NCI-H460 (cell line): ENCODE measurements at places on chromosomes 4 and X.

- no peak for DNase-seq
Observed at GRCh38 chrX:155876704-155877103, 4.4 kb upstream of the VAMP7 start.

GRCh38 chr4:148258535-148258934 is 183.7 kb downstream of the NR3C2 start:
- DNase-seq, result no peak

GRCh38 chr4:129335276-129335675 is 239.3 kb downstream of the C4orf33 start:
- DNase-seq, result no peak

DNA sequence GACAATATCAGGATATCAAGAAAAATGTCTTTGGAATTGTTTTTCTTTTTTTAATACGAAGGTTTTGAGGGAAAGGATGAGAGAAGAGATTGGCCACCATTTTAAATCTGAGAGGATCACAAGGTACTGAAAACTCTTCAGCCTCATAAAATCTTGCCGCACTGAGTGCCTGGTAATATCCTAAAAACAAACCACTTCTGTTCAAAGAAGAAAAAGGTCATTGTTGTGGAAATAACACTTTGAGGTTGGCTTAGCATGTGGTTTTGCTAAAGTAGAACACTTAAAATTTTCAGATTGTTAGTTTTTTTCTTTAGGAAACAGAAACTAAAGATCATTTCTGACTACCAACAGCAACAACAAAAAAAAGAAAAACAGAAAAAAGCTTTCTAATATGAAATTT is 1.0 kb upstream of the CLDN22 start:
- no peak for DNase-seq

GRCh38 chr4:156781852-156782251 is 189.7 kb downstream of the PDGFC start:
- DNase-seq, result peak; percentile 13

DNA sequence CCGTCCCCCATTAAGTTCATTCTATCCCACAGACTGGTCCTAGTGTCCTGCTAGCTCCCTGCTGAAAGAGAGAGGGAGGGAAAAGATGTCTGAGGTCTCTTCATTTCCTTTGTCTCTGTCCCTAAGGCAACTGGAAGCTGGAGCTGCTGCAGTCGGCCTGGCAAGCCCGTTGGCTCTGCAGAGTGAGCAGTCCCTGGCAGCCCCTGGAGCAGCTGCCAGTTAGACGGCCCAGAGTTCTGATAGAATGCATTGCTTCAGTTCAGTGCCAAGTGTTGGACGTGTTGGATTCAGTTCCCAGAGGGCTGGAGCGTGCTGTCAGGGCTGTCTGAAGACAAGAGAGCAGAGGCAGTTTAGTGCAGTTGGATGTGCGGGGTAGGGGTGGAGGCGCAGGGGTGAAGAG is 975 bp downstream of the KCNE5 start:
- DNase-seq, result no peak

- no peak for DNase-seq
Observed at GRCh38 chr4:159725571-159725970, 622.7 kb downstream of the RAPGEF2 start.

DNA sequence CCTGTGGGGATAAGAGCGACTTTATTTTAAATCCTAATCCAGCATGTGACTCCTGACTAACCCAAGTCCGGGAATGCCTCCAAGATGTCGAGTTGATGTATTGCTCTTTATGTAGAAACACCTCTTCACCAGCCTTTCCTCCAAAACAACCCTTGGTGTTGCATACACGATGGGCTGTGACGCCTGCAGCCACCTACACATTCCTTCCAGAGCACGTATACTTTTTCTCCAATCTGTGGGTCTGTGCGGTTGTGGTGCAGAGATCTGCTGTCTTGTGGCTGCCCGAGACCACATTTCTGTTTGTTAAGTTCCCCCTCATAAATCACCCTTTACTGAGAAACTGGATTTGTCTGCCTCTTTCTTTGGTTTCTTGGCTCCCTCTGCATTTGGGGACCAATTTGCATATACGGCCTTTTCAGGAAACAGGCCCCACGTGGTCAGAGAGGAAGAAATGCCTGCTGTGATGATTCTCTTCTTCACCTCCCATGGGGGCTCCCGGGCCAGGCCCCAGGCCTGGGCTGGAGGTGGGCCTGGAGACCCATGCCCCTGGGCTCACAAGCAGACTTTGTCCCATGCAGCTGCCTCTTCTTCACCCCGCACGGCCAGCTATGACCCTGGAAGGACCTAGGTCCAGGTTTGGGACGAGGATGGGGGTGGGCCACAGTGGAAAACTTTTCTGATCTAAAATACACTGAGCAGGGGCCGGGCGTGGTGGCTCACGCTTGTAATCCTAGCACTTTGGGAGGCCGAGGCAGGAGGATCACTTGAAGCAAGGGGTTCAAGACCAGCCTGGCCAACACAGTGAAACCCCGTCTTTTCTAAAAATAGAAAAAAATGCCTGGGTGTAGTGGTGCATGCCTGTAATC is 21.4 kb upstream of the AFAP1 start:
- DNase-seq, result no peak

- no peak for DNase-seq
Observed at GRCh38 chr4:111652986-111653385, 492.3 kb upstream of the FAM241A start.

GRCh38 chr4:157942017-157942416 is 230.8 kb downstream of the GASK1B start:
- no peak for DNase-seq

DNA sequence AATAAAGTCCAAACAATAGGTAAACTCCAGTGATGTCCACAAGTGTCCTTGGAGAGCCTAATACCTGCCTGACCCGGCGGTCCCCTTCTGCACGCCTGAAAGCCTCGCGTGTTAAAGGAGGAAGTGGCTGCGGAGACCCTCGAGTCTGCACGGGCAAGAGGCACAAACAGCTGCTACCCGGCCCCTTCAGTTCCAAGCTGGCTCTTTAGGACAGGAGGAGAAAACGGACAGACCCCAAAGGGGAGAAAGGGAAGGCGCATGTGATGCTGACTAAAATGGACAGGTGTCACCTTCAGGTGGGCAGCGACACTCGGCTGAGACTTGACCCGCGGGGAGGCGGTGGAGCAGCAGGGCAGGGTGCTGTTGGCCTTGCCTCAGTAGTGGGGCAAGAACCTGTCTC is 102.7 kb upstream of the TENM3 start:
- no peak for DNase-seq

DNA sequence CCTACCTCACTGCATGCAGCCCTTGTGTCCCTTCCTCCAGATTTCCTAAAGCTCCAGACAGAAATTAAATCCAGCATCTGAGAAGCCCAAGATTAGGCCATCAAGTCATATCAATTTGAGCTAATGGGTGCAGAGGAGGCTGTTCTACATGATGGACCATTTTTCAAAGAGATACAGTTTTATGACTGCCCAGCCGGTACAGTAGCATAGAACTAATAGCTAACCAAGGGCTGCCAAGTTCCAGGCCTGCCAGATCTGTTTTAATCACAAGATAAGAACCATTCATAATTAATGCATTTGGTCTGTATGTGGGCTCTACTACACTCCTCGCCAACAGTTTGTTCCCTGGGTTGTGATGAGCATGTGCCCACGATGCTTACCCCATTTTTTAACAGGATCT is 73.9 kb upstream of the PLAC1 start:
- no peak for DNase-seq

GRCh38 chr4:113675731-113676697 is 85.5 kb downstream of the CAMK2D start:
- DNase-seq, result no peak

DNA sequence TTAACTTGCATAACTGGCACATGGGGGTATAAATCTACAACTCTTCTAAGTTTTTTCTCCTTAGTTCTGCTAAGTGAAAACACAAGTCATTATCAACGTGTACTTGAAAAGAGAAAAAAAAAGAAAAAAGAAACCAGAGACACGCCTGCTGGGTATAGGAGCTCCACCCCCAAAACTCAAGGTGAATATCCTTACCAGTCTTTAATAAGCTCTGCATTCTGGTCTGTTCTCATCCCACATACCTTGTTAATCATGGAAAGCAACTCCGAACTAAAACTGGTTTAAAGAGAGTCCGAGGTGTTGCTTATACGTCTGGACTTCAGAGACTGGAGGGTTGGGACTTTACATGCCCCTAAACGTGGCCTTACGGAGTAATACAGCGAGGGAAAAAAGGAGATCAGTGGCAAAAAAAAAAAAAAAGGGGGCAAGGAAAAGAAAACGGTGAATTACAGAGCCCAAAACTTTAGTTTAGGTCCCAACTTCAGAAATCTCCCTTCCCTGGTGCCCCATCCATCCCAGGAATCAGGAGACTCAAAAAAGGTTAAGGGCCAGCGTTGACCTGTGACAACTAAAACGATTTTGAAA is 1.0 kb downstream of the PGRMC2 start:
- no peak for DNase-seq

GRCh38 chr4:2902126-2902525 is 58.5 kb downstream of the ADD1 start:
- no peak for DNase-seq
